Thyroid gland (tissue), 4 donors: ENCODE measurements at places on chromosomes 4 and X.

GRCh38 chr4:11456401-11456800, 27.7 kb upstream of the HS3ST1 start:
- H3K36me3 ChIP-seq, result no peaks in the 10 kb centered on the region
- no peak overlapping the region for H3K4me3 ChIP-seq
- H3K4me1 ChIP-seq, result no peaks in the 10 kb centered on the region
- no peaks in the 10 kb centered on the region for H3K27me3 ChIP-seq

DNA sequence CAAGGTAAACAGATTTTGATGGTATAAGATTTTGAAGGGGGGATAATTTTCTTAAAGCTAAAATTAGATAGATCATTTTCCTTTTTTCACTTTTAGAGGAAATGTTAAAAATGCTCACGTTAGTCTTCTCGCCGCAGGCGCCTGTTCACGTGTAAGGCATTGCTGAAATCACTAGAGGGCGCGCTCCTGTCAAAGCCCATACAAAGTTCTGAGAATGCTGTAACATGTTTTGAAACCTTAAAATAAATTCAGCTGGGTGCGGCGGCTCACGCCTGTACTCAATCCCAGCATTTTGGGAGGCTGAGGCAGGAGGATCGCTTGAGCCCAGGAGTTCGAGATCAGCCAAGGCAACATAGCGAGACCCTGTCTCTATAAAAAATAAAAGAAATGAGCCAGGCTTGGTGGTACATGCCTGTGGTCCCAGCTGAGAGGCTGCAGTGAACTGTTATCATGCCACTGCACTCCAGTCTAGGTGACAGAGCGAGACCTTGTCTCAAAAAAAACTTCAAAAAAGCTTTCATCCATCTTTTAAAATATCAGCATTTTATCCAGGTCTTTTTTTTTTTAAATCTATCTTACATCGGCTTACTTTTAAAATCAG, 138.0 kb downstream of the RBMX2 start:
- H3K27me3 ChIP-seq, result peaks cover 2% of the 10 kb centered on the region
- H3K27ac ChIP-seq, result no peak overlapping the region
- no peaks in the 10 kb centered on the region for H3K36me3 ChIP-seq
- DNase-seq, result peak; percentile 39
- H3K4me1 ChIP-seq, result no peaks in the 10 kb centered on the region
- no peak overlapping the region for H3K4me3 ChIP-seq

DNA sequence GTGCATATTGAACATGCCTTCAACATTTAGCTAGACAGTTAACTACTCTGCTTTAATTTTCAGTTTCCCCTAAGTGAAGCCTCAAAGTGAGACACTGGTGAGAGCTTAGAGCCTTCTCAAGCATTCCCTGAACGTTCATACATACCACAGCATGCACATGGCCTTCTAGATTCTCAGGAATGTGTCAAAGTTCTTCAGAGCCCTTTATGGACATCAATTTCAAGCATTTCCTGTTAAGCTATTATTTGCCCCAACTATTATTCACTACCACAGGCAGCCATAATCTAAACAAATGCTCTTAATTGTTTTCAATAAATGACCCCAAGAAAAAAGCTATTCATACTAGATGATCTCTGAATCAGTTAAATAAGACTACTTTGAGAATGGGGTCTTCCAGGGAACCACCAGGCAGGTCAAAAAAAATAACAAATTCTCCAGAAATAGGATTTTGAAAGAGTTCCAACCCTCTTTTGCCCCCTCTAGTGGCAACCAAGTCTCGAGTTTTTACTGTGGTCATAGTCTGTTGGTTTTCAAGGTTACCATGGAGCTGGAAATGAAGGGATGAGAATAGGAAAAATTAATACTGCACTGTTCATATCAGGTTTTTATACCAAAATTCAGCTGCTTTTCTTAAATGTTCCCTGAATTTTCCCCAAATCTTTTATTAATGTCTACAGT, 235.4 kb downstream of the RAB28 start:
- no peaks in the 10 kb centered on the region for H3K4me1 ChIP-seq
- H3K27ac ChIP-seq, result no peak overlapping the region
- H3K36me3 ChIP-seq, result no peaks in the 10 kb centered on the region
- no peak overlapping the region for H3K4me3 ChIP-seq

GRCh38 chr4:140014284-140014683, 139.7 kb downstream of the MAML3 start:
- DNase-seq, result no peak
- H3K27me3 ChIP-seq, result no peaks in the 10 kb centered on the region
- H3K36me3 ChIP-seq, result no peaks in the 10 kb centered on the region
- H3K4me1 ChIP-seq, result peaks cover 4% of the 10 kb centered on the region
- no peak overlapping the region for H3K27ac ChIP-seq
- no peak overlapping the region for H3K4me3 ChIP-seq

GRCh38 chr4:103778221-103778620, 58.4 kb upstream of the TACR3 start:
- DNase-seq, result no peak
- H3K36me3 ChIP-seq, result no peaks in the 10 kb centered on the region
- H3K4me1 ChIP-seq, result no peaks in the 10 kb centered on the region
- no peak overlapping the region for H3K4me3 ChIP-seq
- no peak overlapping the region for H3K27ac ChIP-seq

DNA sequence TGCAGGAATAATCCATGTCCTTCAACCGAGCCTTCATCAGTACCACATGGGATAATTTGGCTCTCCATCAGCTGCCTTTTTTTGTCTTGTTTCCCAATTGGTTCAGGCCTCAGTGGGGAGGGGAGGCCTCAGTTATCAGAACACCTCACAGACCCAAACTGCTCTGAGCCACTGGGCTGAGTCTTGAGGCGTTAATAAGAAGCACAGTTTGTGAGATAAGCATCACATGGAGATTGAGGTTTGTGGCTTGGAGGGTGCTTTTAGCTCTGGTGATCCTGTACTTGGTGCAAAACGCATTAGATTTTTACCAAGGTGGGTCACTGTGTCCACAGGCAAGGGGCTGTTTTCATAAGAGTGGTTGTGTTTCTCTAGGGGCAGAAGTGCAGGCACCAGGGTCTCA, 82.8 kb upstream of the HPF1 start:
- no peaks in the 10 kb centered on the region for H3K27me3 ChIP-seq
- H3K27ac ChIP-seq, result no peak overlapping the region

DNA sequence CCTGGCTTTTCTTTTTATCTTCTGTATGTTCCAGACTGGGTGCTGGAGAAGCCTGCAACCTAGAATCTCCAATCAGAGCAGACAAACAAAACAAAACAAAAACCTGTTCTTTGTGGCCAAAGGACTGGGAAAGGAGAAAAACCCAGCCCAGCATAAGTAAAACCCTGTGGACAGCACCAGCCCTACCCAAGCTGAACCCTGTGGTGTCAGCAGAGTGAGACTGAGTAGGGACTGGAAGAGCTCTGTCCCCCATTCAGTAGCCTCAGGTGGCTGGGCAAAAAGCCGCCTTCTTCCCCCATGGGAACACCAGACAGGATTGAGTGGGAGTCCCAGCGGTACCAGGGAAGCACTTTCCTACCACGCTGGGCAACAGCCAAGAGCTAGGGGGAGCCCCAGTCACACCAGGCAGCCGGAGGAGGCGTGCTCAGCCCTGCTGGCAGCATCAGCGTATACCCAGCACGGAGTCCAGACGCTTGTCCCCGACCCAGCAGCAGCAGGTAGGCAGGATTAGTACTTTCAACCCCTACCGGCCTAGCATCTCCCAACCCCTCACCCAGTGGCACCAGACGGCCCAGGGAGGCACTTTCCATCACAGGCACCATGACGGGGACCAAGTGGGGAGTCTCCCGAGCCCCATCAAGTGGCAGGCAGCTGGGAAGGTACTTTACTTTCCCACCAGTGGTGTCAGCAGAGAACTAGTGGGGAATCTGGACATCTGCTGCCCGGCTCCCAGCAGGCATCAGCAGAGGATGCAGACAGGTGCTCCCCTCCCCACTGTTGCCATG, 8.6 kb upstream of the JADE3 start:
- no peaks in the 10 kb centered on the region for H3K36me3 ChIP-seq
- no peaks in the 10 kb centered on the region for H3K27me3 ChIP-seq
- no peak overlapping the region for H3K4me3 ChIP-seq
- H3K4me1 ChIP-seq, result no peaks in the 10 kb centered on the region

- H3K36me3 ChIP-seq, result no peaks in the 10 kb centered on the region
- H3K27me3 ChIP-seq, result no peaks in the 10 kb centered on the region
- DNase-seq, result no peak
- no peak overlapping the region for H3K4me3 ChIP-seq
- H3K4me1 ChIP-seq, result no peaks in the 10 kb centered on the region
Measured at GRCh38 chr4:144757969-144758368, 112.0 kb downstream of the HHIP start.

DNA sequence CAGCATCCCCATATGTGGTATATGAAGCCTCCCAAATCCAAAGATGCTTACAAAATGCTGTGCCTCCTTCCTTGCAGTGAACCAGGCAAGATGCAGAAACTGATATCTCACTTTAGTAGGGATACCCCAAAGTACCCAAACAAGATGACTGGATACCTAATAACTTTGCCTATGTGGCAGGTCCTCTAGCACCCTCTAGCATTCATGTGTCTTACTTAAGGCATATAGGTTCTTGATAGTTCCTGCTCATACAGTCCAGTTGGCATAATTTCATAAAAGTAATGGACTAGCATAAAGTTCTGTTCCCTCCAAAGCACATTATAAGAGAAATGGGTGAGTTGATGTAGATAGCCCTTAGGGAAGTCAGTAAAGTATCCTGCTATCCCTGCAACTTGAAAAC, 36.8 kb upstream of the SPP1 start:
- no peaks in the 10 kb centered on the region for H3K27me3 ChIP-seq
- H3K27ac ChIP-seq, result no peak overlapping the region
- no peak overlapping the region for H3K4me3 ChIP-seq

DNA sequence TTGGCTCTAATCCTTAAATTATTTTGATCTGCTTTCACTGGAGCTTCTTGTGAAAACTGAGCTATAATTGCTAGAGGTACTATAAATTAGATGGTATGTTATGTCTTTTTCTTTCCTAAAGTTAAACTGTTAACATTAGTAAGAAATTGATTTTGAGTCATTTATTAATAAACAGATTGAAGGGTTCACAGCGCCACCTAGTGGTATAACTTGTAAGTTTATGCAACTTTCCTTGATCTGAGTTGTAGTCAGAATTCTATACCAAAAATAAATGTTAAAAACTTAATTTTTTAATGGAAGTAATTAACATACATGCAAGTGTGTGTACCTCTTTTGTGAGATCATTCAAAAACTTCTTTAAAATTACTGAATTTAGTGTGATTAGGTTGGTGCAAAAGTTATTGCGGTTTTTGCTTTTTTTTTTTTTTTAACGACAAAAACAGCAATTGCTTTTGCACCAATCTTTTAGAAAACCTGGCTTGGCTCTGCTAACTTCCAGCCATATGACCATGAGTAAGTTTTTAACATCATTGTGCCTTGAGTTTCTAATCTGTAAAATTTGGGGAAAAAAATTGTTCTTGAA, 151.5 kb downstream of the CENPC start:
- no peaks in the 10 kb centered on the region for H3K36me3 ChIP-seq
- no peak for DNase-seq
- H3K27ac ChIP-seq, result no peak overlapping the region
- H3K4me3 ChIP-seq, result no peak overlapping the region
- no peaks in the 10 kb centered on the region for H3K4me1 ChIP-seq

- H3K36me3 ChIP-seq, result no peaks in the 10 kb centered on the region
- H3K27ac ChIP-seq, result no peak overlapping the region
- DNase-seq, result no peak
- no peaks in the 10 kb centered on the region for H3K4me1 ChIP-seq
- H3K27me3 ChIP-seq, result no peaks in the 10 kb centered on the region
Measured at GRCh38 chr4:139825523-139826014, 159.9 kb downstream of the MGST2 start.

DNA sequence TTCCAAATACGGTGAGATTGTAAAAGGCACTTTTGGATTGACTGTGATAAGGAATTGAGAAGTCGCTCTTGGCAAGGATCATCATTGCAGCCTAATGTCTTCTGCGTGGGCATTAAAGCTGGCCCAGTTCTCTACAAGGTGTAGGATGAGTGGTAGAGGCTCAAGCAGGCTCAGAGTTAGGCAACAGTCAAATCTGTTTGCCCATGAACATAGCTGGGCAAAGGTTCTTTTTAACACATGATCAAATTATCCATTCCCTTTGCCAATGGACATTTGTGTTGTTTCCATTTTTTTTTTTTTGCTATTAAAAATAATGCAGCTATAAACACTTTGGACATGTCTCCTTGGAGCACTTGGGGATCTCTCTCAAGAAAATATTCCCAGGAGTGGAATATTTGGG, 229.1 kb upstream of the FAT1 start:
- H3K4me1 ChIP-seq, result no peaks in the 10 kb centered on the region
- H3K27me3 ChIP-seq, result no peaks in the 10 kb centered on the region
- H3K36me3 ChIP-seq, result no peaks in the 10 kb centered on the region
- no peak overlapping the region for H3K27ac ChIP-seq
- no peak overlapping the region for H3K4me3 ChIP-seq

GRCh38 chr4:69822198-69822597, 37.7 kb downstream of the SULT1E1 start:
- H3K4me1 ChIP-seq, result no peaks in the 10 kb centered on the region
- H3K27ac ChIP-seq, result no peak overlapping the region
- no peak overlapping the region for H3K4me3 ChIP-seq

DNA sequence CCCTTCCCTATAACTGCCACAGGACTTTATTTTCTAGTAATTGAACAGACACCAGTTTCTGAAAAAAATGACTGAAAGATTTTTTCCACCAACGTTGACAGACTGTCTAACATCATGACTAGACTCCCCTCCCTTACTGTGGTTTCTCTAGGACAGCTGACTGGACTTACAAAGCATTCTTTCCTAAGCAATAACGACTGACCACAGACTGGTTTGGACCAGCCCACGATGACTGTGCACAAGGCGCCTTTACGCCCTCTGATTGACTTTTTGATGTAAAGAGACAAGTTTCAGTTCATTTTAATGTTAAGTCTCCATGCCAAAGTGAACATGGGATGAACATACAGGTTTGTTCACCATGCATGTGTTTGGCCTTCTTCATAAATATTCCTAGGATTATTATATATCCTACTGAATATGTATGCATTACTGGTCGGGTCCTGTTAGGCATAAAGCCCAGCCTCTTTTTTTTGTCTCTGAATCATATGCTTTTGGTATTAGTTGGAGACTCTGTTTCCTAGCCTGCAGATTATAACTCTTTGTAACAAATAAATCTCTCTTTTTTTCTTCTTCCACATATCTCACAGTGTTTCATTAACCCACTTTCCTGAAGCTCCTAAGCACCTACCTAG, 50.5 kb upstream of the UGT2B4 start:
- no peaks in the 10 kb centered on the region for H3K27me3 ChIP-seq
- H3K27ac ChIP-seq, result no peak overlapping the region
- DNase-seq, result no peak
- no peaks in the 10 kb centered on the region for H3K36me3 ChIP-seq
- no peak overlapping the region for H3K4me3 ChIP-seq

GRCh38 chr4:132865458-132865857, 283.6 kb upstream of the PCDH10 start:
- DNase-seq, result no peak
- H3K4me1 ChIP-seq, result no peaks in the 10 kb centered on the region
- no peak overlapping the region for H3K4me3 ChIP-seq
- H3K27ac ChIP-seq, result no peak overlapping the region
- H3K36me3 ChIP-seq, result no peaks in the 10 kb centered on the region

GRCh38 chrX:118503260-118504041, 7.8 kb downstream of the DOCK11 start:
- DNase-seq, result no peak
- no peak overlapping the region for H3K4me3 ChIP-seq
- no peaks in the 10 kb centered on the region for H3K27me3 ChIP-seq
- H3K36me3 ChIP-seq, result no peaks in the 10 kb centered on the region
- H3K4me1 ChIP-seq, result peaks cover 17% of the 10 kb centered on the region

GRCh38 chr4:137384476-137384875, 147.8 kb downstream of the PCDH18 start:
- H3K36me3 ChIP-seq, result no peaks in the 10 kb centered on the region
- no peak overlapping the region for H3K27ac ChIP-seq
- H3K27me3 ChIP-seq, result no peaks in the 10 kb centered on the region
- no peak overlapping the region for H3K4me3 ChIP-seq
- H3K4me1 ChIP-seq, result no peaks in the 10 kb centered on the region
